ENCODE measurements at places on chromosomes 2 and 18. TPM values are rescaled to one million over a fixed set of nuclear protein-coding genes. Genes with fewer than 3 reads are reported as not detected.

The ALLC gene
- 0.16 TPM for total RNA-seq

DNA sequence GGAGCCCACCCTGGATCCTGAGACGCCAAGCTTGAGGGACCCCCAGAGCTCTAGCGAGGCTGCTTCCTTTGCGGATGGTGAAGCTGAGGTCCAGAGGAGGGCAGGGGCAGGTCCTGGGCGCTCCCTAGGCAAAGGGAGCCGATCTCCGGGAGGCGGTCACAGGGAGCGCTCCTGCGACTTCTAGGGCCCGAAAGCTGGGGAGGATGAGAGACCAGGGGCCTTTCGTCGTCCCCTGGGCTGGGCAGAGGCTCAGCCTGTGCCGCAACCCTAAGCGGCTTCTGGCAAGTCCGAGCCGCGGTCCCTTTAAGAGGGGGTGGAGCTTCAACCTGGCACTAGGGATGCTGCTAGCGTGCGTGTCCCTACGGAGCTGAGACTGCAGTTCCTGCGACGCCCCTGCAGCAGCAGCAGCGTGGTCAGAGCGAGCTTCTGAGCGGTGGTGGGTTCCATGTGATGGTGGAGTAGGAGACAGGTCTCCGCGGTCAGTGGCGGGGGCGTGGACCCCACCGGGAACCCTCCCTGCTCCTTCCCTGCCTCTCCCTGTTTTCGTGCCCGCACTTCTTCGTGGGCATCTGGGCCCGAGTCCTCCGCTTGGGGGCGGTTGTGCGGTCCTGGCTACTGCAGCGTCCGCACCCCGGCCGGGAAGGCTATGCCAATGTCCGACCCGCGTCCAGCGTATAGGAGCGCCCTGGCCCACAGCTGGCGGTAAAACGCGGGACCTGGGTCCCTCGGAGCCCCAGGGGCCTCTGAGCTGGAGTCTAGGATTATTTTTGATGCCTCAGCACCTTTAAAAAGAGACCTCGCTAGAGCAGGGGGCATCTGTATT, 154.6 kb downstream of the CCDC74A start:
- H3K36me3 ChIP-seq = peaks cover 3% of the 10 kb centered on the region
- no peak overlapping the region for H3K27ac ChIP-seq
- H3K4me1 ChIP-seq = peaks cover 8% of the 10 kb centered on the region

The DPYSL5 gene
- 70.3 TPM for total RNA-seq

The RAB6D gene
- 0.31 TPM for total RNA-seq

The ICOS gene
- not detected for total RNA-seq

The POTEJ gene
- total RNA-seq = 0.19 TPM

The C1GALT1C1L gene
- total RNA-seq = not detected

DNA sequence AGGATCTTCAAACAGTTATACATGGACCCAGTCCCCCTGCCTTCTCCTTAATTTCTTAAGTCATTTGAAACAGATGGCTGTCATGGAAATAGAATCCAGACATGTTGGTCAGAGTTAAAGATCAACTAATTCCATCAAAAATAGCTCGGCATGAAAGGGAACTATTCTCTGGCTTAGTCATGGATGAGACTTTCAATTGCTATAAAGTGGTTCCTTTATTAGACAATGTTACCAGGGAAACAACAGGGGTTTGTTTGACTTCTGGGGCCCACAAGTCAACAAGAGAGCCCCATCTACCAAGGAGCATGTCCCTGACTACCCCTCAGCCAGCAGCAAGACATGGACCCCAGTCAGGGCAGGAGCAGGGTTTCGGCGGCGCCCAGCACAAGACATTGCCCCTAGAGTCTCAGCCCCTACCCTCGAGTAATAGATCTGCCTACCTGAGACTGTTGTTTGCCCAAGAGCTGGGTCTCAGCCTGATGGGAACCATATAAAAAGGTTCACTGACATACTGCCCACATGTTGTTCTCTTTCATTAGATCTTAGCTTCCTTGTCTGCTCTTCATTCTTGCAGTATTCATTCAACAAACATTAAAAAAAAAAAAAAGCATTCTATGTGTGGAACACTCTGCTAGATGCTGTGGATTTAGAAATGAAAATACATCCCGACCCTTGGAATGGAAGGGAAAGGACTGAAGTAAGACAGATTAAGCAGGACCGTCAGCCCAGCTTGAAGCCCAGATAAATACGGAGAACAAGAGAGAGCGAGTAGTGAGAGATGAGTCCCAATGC, 4.6 kb downstream of the TTR start:
- H3K36me3 ChIP-seq = peaks cover 4% of the 10 kb centered on the region
- peaks cover 27% of the 10 kb centered on the region for H3K4me1 ChIP-seq
- no peak for DNase-seq
- no peak overlapping the region for H3K27ac ChIP-seq
- no peaks in the 10 kb centered on the region for H3K27me3 ChIP-seq

The PRLH gene
- not detected for total RNA-seq

DNA sequence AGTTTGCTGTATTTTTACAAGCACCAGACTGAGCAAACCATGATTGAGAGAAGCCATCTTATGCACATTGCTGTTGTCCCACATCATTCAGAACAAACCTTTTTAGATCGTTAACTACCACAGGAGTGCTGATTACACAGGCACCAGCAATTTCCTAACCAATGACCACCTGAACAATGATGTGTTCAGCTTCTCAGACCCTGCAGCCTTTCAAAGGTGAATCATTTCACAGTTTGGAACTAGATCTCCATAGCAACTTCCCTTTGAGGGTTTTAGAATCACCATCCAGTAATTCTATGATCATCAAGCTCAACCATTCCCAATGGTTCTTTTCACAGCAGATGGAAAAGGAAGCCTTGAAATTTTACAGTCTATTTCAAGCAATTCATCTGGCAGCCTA, 71.4 kb downstream of the OLA1 start:
- DNase-seq = no peak
- H3K36me3 ChIP-seq = peaks cover 33% of the 10 kb centered on the region
- no peak overlapping the region for H3K4me3 ChIP-seq
- peaks cover 11% of the 10 kb centered on the region for H3K4me1 ChIP-seq
- no peaks in the 10 kb centered on the region for H3K27me3 ChIP-seq

DNA sequence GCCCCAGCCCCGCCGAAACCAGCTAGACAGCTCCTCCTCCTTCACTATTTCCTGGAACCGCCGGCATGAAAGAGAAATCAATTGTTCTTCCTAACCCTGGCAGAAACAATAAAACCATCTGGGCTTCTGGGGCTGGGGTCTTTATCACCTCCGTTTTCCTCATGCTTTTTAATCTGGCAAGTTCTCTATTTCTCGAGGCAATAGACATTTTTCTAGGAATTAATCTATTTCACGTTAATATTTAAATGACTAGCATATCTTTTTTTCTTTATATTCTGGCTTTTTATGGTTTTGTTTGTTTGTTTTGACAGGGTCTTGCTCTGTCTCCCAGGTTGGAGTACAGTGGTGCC, 1.4 kb upstream of the KIF1A start:
- H3K27me3 ChIP-seq = peaks cover 55% of the 10 kb centered on the region
- no peaks in the 10 kb centered on the region for H3K36me3 ChIP-seq
- peak overlapping the region; percentile 73 for H3K4me3 ChIP-seq
- DNase-seq = no peak

- H3K4me3 ChIP-seq = no peak overlapping the region
- H3K27ac ChIP-seq = no peak overlapping the region
These were observed 558.0 kb downstream of the STK39 start for GRCh38 chr2:167689444-167689843.

DNA sequence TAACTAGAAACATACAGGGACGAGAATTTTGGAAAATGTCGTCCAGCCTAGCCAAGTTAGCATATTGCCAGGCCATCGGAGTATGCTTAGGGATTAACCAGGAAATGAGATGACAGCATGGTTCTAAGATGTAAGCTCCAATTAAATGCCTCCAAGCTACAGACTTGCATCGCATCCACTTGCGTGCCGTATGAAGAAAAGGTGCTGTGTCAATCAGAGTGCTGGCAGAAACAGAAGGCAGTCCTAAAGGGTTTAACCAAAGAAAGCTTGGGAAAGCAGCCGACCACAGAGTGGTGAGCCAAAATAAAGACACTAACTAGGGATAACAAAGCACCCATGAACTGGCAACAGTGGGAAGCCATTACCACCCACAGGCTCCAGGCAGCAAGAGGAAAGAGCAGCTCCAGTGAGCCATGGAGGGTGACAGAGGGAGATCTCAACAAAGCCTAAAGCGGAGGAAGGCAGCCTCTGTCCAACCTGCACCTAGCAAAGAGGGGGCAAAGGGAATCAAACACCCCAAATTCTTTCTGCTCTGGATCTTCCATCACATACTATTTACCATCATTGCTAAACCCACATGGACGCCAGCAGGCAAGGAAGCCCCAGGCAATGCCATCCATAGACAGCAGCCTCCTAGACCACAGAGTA, 27.6 kb upstream of the SOCS6 start:
- peaks cover 2% of the 10 kb centered on the region for H3K4me1 ChIP-seq
- no peak overlapping the region for H3K27ac ChIP-seq
- H3K4me3 ChIP-seq = no peak overlapping the region
- no peaks in the 10 kb centered on the region for H3K27me3 ChIP-seq

GRCh38 chr2:172972005-172972619, 103.5 kb upstream of the MAP3K20 start:
- peaks cover 5% of the 10 kb centered on the region for H3K4me1 ChIP-seq
- H3K27me3 ChIP-seq = no peaks in the 10 kb centered on the region
- no peak for DNase-seq
- H3K27ac ChIP-seq = no peak overlapping the region
- no peaks in the 10 kb centered on the region for H3K36me3 ChIP-seq
- no peak overlapping the region for H3K4me3 ChIP-seq

DNA sequence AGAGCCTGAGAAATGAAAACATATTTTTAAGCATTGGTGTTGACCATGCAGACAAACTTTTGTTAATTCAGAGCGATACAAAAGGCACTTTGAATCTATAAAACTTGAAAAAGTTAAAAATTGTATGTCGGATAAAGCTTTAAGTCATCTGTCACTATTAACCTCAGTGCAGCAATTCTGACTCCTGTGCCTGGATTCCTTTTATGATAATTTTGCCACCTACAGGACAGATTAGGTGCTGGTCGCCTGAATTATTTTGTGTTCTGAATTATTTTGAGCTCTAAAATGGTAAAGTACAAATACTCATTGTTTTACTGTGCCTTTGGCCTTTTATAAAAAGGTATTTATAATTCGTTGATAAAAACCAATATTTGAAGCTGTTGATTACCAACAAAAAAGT, 19.4 kb upstream of the RNF138 start:
- H3K4me3 ChIP-seq = no peak overlapping the region
- no peak overlapping the region for H3K27ac ChIP-seq
- H3K27me3 ChIP-seq = no peaks in the 10 kb centered on the region
- H3K36me3 ChIP-seq = peaks cover 2% of the 10 kb centered on the region
- no peak for DNase-seq
- H3K4me1 ChIP-seq = no peaks in the 10 kb centered on the region

The FHOD3 gene
- 1.6 TPM for total RNA-seq

- H3K27me3 ChIP-seq = no peaks in the 10 kb centered on the region
- H3K36me3 ChIP-seq = no peaks in the 10 kb centered on the region
- H3K27ac ChIP-seq = no peak overlapping the region
- no peak for DNase-seq
These were observed 200.5 kb upstream of the GULP1 start for GRCh38 chr2:188091220-188091619.

GRCh38 chr18:46069524-46069923, 2.5 kb downstream of the PSTPIP2 start:
- no peak overlapping the region for H3K4me3 ChIP-seq
- no peak for DNase-seq
- H3K4me1 ChIP-seq = no peaks in the 10 kb centered on the region
- H3K27ac ChIP-seq = no peak overlapping the region
- H3K27me3 ChIP-seq = peaks cover 10% of the 10 kb centered on the region
- no peaks in the 10 kb centered on the region for H3K36me3 ChIP-seq

- peaks cover 43% of the 10 kb centered on the region for H3K27me3 ChIP-seq
- no peak overlapping the region for H3K27ac ChIP-seq
- DNase-seq = no peak
- H3K4me1 ChIP-seq = no peaks in the 10 kb centered on the region
These were observed 252.4 kb upstream of the SALL3 start for GRCh38 chr18:78727057-78727739.

The IL1B gene
- total RNA-seq = not detected

The AKAIN1 gene
- total RNA-seq = not detected

- no peak overlapping the region for H3K27ac ChIP-seq
- DNase-seq = no peak
- H3K36me3 ChIP-seq = peaks cover 2% of the 10 kb centered on the region
- H3K4me3 ChIP-seq = no peak overlapping the region
- H3K27me3 ChIP-seq = no peaks in the 10 kb centered on the region
These were observed 50.6 kb downstream of the PARD6G start for GRCh38 chr18:80196528-80197320.

- no peaks in the 10 kb centered on the region for H3K36me3 ChIP-seq
- no peaks in the 10 kb centered on the region for H3K4me1 ChIP-seq
- H3K27ac ChIP-seq = no peak overlapping the region
- peaks cover 4% of the 10 kb centered on the region for H3K27me3 ChIP-seq
- no peak overlapping the region for H3K4me3 ChIP-seq
These were observed 10.5 kb downstream of the DRC1 start for GRCh38 chr2:26412091-26412673.

The CCNT2 gene
- 74.8 TPM for total RNA-seq

GRCh38 chr2:198324071-198324470, 519.7 kb downstream of the PLCL1 start:
- H3K4me3 ChIP-seq = no peak overlapping the region
- DNase-seq = no peak
- peaks cover 12% of the 10 kb centered on the region for H3K27me3 ChIP-seq
- H3K4me1 ChIP-seq = no peaks in the 10 kb centered on the region
- H3K27ac ChIP-seq = no peak overlapping the region
- no peaks in the 10 kb centered on the region for H3K36me3 ChIP-seq

GRCh38 chr2:162370931-162371330, 27.0 kb downstream of the GCA start:
- no peak overlapping the region for H3K27ac ChIP-seq
- H3K36me3 ChIP-seq = peaks cover 5% of the 10 kb centered on the region
- DNase-seq = no peak
- H3K4me1 ChIP-seq = peaks cover 2% of the 10 kb centered on the region

- no peaks in the 10 kb centered on the region for H3K27me3 ChIP-seq
- DNase-seq = peak; percentile 56
- no peaks in the 10 kb centered on the region for H3K36me3 ChIP-seq
- H3K27ac ChIP-seq = peak overlapping the region; percentile 99
- peak overlapping the region; percentile 52 for H3K4me3 ChIP-seq
These were observed 27.1 kb upstream of the FZD5 start for GRCh38 chr2:207796585-207797350.

The MAB21L4 gene
- total RNA-seq = 12.5 TPM

DNA sequence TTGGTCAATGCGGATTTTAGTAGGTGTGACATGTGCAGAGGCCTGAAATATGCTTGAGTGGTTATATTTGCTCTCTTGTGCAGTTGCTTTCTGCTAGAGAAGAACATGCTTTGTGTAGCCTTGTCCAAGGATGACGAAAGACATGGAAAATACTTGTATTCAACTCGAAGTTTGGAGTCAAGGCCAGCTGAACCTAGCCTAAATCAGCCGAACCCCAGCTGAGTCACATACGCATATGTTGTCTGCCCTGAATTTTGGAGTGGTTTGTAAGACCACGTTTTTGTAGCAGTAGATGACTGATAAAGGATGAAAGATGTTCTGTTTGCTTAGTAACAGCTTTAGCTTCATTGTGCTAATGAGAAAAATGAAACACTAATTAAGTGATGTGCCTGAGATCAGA, 22.5 kb upstream of the SPAG16 start:
- peak overlapping the region; percentile 42 for H3K27ac ChIP-seq
- no peaks in the 10 kb centered on the region for H3K36me3 ChIP-seq
- no peaks in the 10 kb centered on the region for H3K27me3 ChIP-seq
- DNase-seq = no peak
- peaks cover 10% of the 10 kb centered on the region for H3K4me1 ChIP-seq
- H3K4me3 ChIP-seq = no peak overlapping the region
